Lower leg skin (tissue), 4 donors: ENCODE measurements at places on chromosomes 5 and 9. TPM values are rescaled to one million over a fixed set of nuclear protein-coding genes. Genes with fewer than 3 reads are reported as not detected.

- no peak for DNase-seq
These were observed 401.3 kb downstream of the MTRR start for GRCh38 chr5:8270246-8270645.

The OLFML2A gene
- 33.1 TPM for total RNA-seq

The LRRTM2 gene
- 0.20 TPM for total RNA-seq

The WNK2 gene
- total RNA-seq = 35.3 TPM

The WDR38 gene
- not detected for total RNA-seq

DNA sequence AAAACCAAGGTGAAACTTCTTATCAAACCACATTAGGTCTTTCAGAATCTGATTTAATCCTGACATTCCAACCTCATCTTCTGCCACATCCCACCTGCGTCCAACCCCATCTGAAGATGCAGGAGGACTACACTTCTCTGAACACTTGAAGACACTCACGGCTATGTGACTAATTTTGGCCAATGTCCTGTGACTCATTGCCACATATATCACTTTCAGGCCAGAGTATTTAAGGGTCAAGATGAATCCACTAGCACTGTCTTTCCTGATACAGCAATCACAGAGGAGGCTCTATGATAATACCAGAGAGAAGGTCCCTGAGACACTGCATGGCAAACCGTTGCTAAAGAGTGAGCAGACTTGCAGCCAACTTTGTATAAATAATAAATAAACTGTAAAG, 323.4 kb downstream of the NR2F1-AS1 start:
- DNase-seq = no peak

GRCh38 chr9:6428940-6429889, 16.2 kb downstream of the UHRF2 start:
- no peak for DNase-seq

The SMIM23 gene
- not detected for total RNA-seq

DNA sequence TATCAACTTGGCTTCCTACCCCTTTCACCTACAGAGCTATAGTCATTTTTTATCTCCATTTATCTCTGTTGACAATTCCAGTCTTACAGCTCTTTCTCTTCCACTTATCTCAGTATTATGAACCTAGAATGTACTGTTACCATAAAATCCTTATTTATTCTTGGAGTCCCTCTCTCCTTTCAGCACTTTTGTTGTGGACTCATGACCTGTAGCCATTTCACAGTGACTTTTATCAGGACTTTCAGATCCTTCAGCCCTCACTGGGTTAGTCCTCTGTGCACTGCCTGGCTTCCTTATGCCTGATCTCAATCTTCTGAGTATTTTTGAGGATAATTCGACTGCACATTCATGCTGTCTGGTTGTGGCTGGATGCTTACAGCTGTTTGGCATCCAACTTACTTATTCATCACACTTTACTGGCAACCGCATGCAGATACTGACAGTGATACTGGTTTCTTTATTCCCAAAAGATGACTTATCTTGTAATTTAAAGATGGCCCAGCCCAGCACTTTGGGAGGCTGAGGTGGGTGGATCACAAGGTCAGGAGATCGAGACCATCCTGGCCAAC, 293.3 kb downstream of the MAN2A1 start:
- no peak for DNase-seq

The SLU7 gene
- total RNA-seq = 65.6 TPM

- DNase-seq = no peak
These were observed 68.3 kb downstream of the SERINC5 start for GRCh38 chr5:80187421-80188090.

- no peak for DNase-seq
These were observed 5.6 kb upstream of the CCDC152 start for GRCh38 chr5:42751044-42751443.

GRCh38 chr5:56160723-56161438, 72.2 kb downstream of the ANKRD55 start:
- no peak for DNase-seq

The UBAP1 gene
- total RNA-seq = 63.7 TPM

DNA sequence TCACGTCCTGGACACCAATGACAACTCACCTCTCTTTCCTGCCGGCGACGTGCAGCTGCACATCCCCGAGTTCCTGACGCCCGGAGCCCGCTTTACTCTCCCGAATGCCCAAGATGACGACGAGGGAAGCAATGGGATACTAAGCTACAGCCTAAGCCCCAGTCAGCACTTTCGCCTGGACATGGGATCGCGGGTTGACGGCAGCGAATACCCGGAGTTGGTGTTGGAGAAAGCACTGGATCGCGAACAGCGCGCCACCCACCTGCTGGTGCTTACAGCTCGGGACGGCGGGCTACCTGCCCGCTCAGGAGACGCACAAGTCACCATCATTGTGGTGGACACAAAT, 1.1 kb downstream of the PCDHAC1 start:
- DNase-seq = no peak

The SH2D3C gene
- total RNA-seq = 8.1 TPM

The BARHL1 gene
- total RNA-seq = not detected

DNA sequence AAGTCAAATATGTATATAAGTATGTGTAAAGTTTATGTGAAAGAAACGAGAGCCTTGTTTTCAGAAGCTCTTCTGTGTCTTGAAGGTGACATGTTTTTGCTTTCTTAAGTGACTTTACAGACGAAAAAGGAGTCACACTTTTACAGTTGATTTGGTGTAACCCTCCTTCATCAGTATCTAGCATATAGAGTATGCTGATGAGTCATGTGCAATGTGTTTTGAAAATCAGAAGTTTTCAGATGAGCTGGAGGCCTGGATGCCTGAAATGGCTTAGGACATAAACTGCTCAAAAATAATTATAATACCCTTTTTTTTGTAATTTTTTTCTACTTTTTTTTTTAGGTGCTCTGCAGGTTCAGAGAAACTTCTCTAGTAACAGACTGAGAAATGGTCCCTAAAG, 209.5 kb downstream of the CD180 start:
- DNase-seq = no peak

DNA sequence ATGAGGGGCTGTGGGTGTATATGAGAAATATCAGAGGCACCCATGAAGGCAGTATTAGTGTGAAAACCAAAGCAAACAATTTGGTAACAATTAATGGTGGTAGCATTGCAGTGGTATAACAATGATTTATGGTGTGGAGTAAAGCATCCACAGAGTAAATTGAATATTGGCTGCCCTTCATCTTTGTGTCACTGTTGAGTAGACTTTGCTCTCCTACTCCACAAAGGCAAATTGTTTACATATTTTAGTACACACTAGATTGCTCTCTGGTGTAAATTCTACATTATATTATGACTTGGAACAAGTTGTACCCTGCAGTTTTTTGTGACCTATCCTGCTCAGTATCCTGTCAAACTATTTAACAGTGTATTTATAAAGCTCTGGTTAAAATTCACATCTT, 455.5 kb upstream of the RORB start:
- no peak for DNase-seq

GRCh38 chr9:35553670-35554543, 51.2 kb upstream of the TESK1 start:
- DNase-seq = peak; percentile 92

- no peak for DNase-seq
These were observed 367.4 kb downstream of the EFNA5 start for GRCh38 chr5:107303171-107303968.

DNA sequence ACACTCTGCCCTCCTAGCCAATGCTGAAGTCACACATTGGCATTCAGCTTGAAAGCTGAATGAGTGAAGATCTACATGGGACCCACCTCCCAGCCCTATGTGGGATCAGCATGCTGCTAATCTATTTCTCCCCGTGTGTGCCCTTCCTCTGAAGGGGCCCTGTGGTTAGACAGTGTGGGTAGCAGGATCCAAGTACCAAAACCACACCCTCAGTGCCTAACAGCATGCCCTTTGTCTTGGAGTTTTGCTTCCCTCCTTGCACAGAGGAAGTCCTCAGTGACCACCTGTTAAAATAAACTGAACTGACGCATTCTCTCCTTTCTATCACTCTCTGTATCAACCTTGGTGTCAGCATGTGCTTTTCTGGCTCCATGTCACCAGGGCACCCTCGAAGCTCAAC, 25.0 kb downstream of the SH3TC2 start:
- DNase-seq = no peak

The OMD gene
- total RNA-seq = 14.0 TPM

The IGIP gene
- 8.5 TPM for total RNA-seq

DNA sequence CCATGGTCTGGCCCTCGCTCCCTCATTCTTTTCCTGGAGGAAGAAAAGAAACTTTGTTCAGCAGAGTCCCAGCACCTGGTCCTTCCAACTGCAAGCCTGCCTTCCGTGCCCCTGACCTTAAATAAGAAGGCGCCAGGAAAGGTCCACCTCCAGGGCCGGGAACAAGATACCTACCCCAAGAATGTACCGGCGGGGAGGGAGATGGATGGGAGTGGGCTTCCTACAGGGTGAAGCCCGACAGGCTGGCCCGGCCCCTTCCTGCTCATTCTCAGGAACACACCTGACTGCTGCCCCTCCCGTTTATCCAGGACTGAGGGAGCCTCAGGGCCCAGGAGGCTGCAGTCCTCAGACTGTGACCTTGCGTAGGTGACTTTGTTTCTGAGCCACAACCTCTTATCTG, 27.3 kb upstream of the GFPT2 start:
- no peak for DNase-seq

The CMYA5 gene
- total RNA-seq = 8.5 TPM

DNA sequence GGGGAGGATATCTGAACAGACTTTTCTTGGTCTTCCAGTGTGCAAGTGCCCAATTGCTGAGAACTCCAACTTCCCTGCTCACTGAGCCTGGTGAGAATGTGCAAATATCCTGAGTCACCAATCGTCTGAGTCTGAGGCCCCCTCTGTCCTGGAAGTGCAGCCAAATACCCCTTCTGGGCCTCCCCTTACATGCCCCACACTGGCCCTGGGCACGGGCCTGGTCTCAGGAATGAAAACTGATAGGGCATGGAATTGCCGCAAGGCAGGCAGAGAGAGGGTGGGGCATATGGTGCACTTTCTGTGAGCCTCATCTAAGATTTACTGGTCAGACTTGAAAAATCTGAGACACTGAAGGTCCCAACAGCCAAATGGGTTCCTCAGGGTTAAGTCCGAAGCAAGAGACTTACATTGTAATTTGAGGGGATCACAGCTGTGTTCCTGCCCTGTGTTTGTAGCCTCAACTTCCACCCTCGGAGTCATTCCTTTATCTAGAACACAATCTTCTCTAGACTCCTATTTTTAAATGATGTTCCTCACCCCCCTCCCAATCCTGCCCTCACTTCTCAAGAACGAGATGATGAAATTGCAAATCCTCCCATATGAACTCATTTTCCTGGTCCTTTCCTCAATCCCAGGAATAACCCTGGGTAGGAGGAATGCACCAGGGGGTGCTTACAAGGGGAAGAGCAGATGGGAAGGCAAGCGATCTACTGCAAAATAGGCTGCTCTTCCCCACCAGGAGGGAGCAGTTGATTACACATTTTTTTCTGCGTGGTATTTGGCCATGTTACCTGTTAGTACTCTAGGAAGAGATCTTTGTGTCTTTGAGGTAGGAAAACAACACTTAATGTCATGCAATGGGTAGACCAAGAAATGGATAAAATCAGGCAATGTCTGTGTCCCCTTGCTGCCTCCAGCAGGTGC, 34.6 kb upstream of the ARHGAP26 start:
- no peak for DNase-seq

DNA sequence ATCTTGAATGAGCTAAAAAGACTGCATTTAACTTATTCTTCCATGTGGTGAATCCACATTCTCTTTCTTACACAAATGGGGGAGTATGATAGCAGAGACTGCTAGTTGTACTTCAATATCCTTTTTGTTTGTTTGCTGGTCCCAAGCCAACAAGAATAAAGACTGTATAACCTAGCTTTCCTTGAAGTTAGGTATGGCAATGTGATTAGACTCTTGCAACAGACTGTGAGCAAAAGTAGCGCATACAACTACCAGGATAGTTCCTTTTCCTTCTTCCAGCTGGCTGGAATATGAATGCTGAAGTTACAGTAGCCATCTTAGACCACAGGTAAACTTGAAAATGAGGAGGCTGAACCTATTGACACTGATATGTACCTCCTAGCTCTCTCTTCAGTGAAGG, 17.9 kb upstream of the KIF2A start:
- no peak for DNase-seq

DNA sequence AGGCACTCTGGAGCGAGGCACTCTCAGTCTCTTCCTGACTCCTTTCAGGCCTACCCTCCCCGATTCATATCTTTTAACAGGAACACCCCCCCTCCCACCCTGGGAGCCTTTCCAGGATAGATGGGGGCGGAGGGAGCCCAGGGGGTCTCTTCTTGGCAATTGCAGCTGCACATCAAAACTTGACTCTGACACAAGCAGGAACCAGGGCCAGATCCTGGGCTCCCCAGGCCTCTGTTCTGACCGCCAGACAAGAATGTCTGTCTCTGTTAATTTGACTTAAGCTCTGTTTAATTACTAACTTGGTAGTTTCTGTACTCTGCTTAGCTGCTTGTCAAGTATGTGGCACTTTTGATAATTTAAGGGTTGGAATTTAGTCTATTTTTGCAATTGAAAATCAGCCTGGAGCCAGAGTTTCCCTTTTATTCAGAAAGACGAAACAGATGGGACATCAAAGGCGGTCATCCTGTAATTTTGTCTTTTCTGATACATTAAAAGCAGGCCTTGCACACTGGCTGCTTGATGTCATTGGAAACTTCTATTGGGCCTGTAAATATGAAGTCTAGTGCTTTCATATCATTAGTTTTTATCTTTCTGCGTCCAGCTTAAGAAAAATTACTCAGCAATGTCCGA, 43.3 kb downstream of the ACTL7B start:
- DNase-seq = no peak

- DNase-seq = no peak
These were observed 240.7 kb downstream of the COX7C start for GRCh38 chr5:86858442-86858841.

GRCh38 chr5:27403243-27403882, 365.0 kb upstream of the CDH9 start:
- no peak for DNase-seq

The GRM6 gene
- total RNA-seq = not detected

DNA sequence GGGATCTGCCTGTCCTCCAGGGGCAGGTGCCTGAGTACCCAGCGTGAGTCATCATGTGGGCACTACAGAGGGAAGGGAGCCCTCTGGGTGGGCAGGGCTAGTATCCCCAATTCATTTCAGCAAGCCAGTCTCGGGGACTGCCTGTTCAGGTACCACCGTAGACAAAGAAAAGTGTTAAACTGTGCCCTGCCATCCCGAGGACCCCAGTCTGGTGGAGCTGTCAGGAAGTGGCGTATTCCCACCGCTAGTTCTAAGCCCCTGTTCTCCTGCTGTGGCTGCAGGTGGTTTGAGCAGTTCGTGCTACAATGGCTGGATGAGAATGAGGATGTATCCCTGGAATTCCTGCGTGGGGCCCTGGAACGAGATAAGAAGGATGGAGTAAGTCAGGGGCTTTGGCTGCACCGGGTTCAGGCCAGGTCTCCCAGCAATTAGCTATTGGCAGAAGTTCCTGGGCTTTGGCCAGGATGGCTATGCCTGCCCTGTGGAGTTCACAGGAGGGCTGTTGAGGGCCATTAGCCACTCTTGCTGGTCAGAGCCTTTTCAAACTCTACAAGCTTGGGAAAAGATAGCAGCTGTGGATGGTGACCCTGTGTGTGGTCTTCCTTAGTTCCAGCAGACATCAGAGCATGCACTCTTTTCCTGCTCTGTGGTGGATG, 93.2 kb upstream of the RUSC2 start:
- DNase-seq = no peak

GRCh38 chr9:68981789-68982188, 32.1 kb downstream of the PRKACG start:
- no peak for DNase-seq
